ENCODE measurements at places on chromosomes 1 and 21.

DNA sequence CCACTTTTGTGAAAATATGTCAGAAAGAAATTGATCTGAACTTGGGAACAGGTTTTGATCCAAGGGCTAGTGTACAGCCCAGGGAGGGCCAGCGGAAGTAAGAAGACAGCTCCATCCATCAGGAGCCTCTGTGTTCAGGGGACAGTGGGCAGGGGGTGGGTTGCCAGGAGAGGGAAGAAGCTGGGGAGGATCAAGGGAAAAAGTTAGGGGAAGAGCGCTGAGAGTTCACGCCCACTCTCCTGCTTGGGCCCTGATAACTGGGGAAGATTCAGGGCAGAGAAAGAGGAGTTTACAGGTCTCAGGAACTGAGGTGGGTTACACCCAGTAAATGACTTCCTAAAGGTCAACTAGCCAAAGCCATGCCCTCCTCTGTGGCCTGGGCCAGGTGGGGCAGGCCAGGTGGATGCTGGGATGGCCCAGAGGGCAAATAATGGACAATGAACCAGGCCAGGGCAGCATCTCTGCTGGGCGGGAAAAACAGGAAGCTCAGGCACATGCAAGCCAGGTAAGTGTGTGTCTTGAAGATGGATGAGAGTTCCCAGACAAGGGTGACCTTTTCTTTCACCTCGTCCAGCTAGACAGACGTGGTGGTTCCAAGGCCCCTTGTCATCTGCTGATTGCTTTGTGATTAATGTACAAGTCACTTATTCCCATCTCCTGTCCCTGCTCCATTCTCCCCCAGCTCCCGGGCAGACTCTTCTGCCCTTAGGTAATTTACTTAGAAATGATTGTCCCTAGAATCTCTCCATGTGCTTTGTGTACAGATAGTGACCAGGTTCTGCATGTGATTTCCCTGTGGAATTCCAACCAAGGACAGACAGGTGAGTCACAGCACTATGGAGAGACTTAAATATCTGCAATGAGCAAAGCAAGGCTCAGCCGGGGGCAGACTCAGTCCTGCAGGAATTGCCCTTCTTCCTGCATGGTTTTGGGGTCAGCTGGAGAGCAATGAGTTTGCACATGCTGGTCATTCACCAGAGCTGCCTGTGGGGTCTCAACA, 57.0 kb downstream of the MDM4 start:
- DNase-seq: no peak

GRCh38 chr1:1889090-1889750, 1.7 kb downstream of the GNB1 start:
- DNase-seq: no peak

GRCh38 chr1:67004176-67004575, 49.8 kb downstream of the SLC35D1 start:
- DNase-seq: no peak

DNA sequence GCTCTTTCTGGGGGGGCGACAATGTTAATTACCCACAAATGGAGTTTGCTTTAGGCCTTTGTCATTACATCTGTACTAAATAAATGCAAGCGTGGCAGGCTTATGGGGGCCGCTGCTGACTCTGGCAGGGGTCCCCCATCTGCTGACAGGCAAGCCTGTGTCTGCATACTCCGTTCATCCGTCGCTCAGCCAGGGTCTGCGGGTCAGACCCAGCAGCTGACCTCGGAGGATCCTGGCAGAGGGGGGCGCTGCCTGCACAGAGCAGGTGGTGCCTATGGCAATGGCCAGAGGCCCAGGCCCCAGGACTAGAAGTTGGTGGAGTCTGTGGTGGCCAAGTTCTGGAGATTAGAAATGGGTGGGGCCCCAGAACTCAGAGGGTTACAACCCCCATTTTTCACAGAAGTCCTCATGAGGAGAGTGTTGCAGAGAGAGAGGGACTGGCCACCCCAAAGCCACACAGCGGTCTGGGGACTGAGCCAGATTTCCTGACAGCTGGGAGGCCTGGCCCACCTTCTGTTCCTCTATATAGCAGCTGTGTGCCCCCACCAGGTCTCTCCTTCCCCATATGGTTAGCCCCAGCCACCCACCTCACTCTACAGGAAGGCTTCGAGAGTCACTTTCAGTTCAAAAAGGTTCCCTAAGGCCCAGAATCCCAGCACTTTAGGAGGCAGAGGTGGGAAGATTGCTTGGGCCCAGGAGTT, 31.0 kb downstream of the TTC39A start:
- no peak for DNase-seq

DNA sequence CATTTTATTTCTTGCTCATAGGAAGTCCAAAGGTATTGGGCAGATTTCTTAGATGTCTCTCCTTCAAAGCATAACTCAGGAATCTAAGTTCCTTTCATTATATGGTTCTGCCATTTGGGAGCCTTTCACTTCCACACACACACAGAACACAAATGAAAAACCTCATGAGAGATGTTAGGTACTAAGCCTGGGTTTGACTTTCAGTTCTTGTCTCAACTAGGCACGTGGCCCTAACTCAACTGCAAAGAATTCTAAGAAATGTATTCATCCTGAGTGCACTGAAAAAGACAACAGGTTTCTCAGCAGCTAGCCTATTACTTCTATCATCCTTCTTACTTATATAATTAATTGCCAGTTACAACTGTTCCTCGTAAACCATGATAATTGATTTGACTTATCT, 190.0 kb upstream of the SAMSN1 start:
- no peak for DNase-seq

GRCh38 chr1:172137703-172138454, 282.6 kb upstream of the C1orf105 start:
- no peak for DNase-seq

DNA sequence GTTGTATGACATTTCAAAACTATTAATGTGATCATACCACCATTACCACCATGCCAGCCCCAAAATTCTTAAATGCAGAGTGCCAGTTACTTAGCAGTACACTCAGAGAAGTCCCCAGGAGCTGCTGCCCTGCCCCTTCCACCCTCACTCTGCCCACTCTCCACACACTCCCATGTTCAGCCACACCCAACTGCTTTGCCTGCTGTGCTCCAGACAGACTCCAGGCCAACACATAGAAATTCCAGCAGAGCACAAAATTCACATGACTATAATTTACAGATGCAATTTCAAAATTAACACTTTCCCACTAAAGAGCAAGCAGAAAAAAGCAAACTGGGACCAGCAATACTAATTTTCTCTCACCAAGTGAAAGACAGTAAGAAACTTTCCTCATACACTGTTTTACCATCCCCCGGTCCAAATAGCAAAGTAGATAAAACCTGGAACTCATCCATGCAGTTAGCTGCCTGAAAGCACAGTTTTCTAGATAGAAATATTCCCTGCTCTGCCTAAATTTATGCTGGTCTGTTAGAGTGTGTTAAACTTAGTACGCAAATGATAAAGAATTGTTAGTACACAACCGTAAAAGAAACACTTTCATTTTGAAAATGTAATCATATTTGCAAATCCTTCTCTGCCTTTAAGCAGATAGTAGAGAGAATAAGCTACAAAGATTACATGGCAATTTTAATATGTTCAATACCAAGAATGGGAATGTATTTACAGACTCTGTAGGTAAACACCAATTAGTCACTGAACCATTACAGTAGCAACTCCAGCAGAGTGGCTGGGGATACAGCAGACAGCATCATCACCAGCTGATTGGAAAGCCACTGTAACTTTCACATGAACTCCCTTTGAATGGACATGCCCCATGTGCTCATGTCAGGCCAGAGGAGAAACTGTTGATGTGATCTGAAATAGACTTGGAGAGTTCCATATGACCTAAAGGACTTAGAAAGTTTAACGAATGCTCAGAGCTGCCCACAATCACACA, 176.5 kb downstream of the VAV3 start:
- no peak for DNase-seq

- DNase-seq: peak; percentile 19
These were observed 33.8 kb upstream of the MPZL1 start for GRCh38 chr1:167687919-167688519.

GRCh38 chr1:7886405-7886745, 33.5 kb upstream of the UTS2 start:
- no peak for DNase-seq

DNA sequence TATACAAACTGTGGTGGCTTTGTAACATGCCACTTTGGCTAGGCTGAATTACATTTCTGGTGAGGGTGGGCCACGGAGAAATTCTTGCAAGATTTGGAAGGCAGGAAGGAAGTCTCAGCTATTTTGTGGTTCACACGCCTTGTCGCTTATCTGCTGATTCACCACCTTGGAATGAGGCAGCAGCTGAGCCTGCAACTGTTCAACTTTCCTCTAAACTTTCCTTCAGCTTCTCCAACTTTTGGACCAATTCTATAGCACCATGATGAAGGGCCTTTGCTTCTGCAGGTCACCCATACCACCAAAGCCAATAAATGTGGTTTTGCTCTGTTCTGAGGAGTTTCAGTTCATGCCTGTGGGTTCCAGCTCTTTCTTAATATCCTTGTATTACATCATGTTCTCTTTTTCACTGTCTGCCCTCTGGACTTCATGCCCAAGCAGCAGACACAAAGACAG, 337.6 kb upstream of the SNX7 start:
- peak; percentile 93 for DNase-seq

- DNase-seq: no peak
These were observed 23.9 kb upstream of the LPAR3 start for GRCh38 chr1:84916897-84917296.

- no peak for DNase-seq
These were observed 57.6 kb upstream of the JUN start for GRCh38 chr1:58841455-58841854.

DNA sequence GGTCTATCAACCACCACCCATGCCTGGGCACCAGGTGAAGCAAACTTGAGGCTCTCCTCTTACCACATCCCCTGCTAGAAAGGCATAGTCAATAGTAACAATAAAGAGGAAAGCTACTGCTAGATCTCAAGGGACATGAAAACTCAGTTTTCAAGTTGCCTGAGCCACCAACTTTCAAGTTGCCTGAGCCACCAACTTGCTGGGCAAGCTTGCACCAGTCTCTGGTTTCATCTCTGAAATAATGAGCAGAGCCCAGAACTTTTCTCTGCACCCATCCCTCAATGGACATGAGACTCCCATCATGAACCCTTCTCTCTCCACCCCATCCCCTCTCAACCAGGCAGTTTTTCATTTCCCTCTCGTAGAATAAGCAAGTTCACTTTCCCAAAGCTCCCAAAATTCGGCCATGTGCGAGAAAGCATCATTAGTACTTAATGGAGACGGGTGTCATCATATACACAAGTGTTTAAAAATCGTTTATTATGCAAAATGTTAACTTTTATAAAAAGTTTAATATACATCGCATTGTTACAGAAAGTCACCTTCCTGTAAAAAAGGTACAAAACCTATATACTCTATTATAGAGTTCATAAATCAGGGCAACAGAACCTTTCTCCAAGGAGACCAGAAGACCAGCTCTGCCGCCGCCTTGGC, 1.7 kb downstream of the ID3 start:
- DNase-seq: no peak

DNA sequence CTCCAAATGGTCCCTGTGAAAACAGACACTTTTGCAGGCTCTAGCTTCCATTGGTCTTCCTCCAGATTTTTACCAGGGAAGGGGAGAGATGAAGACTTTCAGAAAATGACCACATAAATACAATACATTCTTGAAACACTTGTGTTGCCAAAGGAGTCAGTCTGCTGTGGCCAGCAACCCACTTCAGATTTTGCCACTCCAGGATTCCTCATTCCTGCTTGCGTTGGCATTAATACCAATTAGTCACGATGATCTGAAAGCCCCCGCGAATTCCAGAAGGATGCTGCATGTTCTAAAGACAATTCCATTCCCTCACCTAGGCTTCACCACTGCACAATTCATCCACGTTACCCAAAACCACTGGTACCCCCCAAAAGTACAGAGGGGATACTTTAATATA, 7.9 kb upstream of the BACE2 start:
- DNase-seq: no peak

DNA sequence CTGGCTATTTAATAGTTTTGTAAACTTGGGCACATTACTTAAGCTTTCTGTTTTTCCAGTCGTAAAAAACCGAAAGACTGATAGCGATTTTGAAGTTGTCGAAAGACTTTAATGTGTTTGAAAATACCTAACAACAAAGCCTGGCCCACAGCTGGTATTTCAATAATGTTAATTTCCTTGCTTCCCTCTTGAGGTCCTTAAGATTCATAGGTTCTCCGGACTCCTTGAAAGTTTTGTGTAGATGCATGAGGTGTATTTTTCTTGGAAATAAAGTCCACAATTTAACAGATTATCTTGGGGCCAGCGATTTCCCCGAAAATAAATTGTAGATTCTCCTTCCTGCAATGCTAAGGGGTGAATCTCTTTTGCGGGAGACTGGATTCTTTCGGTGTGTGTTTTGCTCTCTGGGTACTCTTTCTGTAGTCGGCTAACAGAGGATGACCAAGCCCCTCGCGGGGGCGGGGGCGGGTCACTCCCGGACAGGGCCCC, 735 bp upstream of the YTHDF2 start:
- no peak for DNase-seq

- no peak for DNase-seq
These were observed 65.6 kb upstream of the IRF2BP2 start for GRCh38 chr1:234675572-234675971.

GRCh38 chr1:32241001-32241763, 5.8 kb upstream of the FAM167B start:
- DNase-seq: no peak

DNA sequence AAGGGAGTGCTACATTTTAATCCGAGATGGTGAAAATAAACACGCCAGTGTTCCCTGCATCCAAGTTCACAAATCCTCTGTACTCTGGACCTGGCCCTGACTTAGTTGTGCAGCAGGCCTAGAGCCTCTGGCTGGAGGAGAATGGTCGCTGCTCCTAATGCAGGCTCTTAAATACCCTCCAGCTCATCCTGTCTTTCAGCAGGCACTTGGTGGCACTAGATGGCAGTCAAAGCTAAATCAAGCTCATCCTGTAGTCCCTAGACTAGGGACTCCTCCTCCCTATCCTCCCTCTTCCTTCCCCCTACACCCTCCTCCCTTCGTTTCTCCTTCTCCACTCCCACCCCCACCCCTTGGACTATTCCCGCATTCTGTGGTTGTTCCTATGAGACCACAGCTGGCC, 41.6 kb upstream of the MTR start:
- DNase-seq: no peak

DNA sequence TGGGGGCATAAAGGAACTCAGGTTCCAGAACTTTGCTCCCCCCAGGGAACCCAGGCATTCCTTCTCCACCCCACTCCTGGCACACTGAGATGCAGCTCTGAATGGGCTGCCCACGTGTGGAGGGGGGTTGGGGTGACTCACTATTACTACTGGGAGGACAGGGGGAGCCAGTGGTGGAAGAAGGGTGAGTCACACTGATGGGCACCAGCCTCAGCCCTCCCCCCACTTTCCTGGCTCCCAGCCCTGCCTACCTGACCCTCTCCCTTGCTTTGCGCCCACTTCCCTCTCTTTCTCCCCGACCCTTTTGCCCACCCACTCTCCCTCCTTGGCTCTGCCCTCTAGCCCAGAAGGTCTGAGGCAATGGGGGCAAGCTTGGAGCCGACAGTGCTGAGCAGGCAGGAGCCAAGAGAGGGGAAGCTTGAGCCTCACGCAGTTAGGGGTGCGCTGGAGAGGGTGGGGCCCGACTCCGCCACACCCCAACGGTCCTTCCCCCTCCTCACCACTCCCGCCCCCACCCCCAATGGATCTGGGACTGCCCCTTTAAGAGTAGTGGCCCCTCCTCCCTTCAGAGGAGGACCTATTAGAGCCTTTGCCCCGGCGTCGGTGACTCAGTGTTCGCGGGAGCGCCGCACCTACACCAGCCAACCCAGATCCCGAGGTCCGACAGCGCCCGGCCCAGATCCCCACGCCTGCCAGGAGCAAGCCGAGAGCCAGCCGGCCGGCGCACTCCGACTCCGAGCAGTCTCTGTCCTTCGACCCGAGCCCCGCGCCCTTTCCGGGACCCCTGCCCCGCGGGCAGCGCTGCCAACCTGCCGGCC, at the start of gene LMNA:
LMNA (plus strand) TSS at position 611 of the 818 bp plus-strand sequence. CDS start 208 bp downstream, outside the sequence.
- DNase-seq: peak; percentile 90
